Kasumi-1 (cell line): ENCODE measurements at places on chromosomes 7 and 10.

DNA sequence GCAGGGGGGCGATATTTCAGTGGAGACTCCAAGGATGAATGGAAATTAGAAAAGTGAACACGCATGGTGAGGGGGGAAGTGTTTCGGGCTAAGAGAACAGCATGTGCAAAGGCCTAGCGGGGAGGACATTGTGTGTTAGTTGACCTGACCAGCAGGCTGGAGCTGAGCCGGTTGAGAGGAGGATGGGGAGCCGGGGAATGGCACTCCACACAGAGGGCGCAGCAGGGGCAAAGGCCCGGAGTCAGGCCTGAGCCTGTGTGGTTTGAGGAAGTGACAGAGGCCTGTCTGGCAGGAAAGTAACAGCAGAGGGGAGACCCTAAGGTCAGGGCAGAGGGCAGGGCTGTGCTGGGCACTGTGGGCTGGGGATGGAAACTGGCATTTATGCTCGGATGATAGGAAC, 83.2 kb upstream of the ZNF479 start:
- no peak for DNase-seq

DNA sequence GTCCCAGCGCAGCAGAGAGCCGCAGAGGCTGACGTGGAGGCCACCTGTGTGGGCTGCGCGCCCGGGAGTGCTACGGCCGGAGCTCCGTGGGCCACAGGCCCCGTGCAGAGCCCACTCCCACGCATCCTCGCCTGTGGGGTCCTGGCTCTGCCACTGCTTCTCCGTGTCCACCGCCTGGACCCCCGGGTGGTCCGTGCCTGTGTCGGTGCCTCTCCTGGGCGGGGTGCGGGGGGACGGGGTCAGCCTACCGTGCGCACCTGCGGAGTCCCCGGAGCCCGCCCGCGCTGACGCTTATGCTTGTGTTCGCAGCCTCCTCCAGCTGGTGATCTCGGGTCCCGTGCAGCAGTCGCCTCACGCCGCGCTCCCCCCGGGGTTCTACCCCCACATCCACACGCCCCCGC, 7.8 kb upstream of the ZNF853 start:
- DNase-seq, result no peak

GRCh38 chr7:22998519-22998896, 15.4 kb downstream of the HYCC1 start:
- DNase-seq, result peak; percentile 36

GRCh38 chr7:15174485-15174884, 271.9 kb upstream of the DGKB start:
- DNase-seq, result no peak

GRCh38 chr10:13920031-13920430, 333.3 kb downstream of the PRPF18 start:
- no peak for DNase-seq

DNA sequence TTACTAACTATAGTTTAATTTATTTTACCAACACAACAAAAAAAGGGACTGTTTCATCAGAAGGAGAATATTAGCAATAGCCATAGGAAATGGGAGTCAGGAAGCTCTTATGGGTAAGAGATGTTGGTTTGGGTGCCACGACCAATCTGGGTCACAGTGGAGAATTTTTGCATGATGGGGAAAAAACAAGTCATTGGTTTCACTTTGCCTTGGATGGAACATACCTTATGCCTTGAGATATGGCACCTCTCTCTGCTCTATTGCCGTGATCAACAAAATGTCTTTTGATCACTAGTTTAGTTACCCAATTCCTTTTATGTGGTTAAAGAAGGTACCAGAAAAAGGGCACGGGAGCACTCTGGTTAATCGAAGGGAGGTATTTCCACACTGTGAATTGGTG, 48.2 kb downstream of the PNLIPRP3 start:
- DNase-seq, result no peak

- no peak for DNase-seq
Observed at GRCh38 chr10:35875016-35875676, 233.1 kb upstream of the FZD8 start.

GRCh38 chr10:118356628-118357027, 14.5 kb upstream of the FAM204A start:
- no peak for DNase-seq

- peak; percentile 99 for DNase-seq
Observed at GRCh38 chr10:26437637-26438461, at the start of gene APBB1IP. Gene APBB1IP, plus strand, starts transcription at chr10:26438341. Its CDS starts 53,986 bp downstream, at chr10:26492327.

- no peak for DNase-seq
Observed at GRCh38 chr7:75968561-75969001, 25.8 kb downstream of the TMEM120A start.

DNA sequence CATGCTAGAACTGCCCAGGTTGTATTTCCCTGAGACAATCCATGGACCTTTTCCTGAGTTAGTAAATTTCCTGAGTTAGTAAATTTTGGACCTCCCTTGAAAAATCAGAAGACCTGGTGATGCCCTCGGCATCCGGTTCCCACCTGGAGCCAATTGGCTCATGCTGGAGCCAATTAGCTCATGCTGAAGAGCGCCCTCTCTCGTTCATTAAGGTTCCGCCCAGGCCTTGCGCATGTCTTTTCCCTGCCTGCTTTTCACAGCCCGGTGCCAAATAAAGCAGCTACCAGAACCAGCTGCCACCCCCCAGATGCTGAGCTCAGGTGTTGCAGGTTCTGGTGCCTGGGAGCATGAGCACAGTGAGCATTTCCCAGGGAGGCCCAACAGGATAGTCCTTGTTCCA, 96.2 kb downstream of the APBB1IP start:
- DNase-seq, result no peak

DNA sequence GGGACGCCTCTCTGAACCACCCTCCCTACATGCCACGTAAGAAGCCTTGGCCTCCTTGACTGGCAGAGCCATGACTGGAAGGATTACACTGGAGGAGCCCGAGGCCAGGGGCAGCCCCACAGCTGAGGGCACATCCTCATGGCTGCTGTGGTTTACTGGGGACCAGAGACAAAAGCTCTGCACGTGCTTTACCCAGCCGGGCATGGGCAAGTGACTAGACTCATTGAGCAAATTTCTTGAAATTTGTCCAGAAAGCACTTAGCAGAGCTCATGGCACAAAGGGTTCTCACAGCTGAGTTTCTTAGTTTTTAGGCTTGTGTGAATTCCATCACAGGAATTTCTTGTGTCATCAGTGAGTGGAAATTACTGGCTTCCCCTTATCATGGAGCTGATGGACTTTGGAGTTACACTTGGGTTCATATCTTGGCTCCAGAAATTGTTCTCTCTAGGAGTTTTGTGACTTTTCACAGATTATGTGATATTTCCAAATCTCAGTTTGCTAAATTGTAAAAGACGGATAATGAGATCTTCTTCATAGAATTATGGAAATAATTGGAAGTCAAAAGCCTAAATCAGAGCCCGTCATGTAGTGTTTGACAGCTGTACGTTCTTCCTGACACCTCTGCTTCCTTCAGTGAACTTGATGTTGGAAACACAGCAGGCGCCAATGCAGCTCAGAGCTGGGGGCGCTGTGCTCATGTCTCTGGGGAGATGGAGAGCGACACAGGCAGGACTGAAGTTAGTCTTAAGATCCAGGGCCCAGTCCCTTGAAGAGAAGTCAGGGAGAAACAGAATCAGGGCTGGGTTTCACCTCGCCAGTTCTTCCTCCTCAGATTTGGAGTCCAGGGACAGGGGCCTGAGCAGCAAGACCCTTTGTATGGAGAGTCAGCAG, 47.7 kb upstream of the MGAM2 start:
- no peak for DNase-seq
